ENCODE measurements at places on chromosomes 12 and 14.
A peak's percentile ranks its signal among the peaks of the same experiment; 100 is the strongest.

- DNase-seq: no peak
These were observed 218.0 kb downstream of the SYT1 start for GRCh38 chr12:79082595-79082994.

- no peak for DNase-seq
These were observed 23.6 kb downstream of the RASSF3 start for GRCh38 chr12:64633940-64634337.

DNA sequence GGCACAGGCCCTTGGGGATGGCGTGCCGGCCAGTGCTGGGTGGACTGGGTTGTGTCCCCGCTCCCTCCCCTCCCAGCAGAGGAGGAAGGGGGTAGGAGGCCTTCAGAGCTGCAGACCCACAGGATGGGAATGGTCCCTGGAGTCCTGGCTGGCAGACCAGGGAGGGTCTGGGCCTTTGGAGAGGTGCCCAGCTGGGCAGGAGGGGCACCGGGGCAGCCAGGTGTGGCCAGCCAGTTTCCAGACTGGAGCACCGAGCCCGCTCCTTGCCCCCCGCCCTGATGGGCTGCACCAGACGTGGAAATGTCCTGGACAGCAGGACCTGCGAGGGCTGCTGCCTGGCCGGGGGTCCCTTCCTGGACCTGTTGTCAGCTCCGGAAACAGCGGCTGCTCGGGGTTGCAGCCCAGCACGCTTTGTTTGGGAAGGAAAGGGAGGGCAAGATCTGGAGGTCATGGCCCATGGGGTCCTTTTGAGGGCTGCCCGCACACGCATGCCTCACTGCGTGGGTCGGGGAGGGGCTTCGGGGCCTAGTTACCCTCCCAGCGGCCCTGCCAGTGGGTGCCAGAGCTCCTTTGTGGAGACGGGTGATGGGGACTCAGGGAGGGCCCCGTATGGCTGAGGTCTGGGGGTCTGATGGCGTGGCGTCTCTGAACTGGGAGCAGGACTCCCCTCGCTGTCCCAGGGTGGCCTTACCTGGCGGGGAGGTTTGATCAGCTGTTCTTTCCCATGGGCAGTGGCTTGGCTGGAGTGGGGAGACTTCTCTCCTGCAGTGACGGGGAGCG is 9.1 kb downstream of the KIF26A start:
- no peak for DNase-seq

DNA sequence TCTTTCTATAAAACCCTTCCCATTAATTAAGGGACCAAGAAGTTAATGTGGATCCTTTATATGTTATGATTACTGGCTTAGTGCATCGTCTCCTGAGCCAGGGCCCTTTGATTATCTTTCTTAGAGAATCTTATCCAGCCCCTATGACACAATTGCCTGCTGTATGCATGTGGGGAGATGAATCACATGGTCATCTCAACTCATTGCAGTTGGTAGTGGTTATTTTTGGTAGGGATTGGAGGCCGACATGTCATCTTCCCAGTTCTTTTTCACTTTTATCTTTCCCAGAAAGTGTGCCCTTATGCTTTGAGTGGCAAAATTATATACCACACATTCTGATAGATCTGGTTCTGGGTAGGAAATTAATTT is 26.0 kb downstream of the ZNF664 start:
- DNase-seq: no peak

GRCh38 chr12:49223122-49223521 is 34.2 kb upstream of the TUBA1A start:
- DNase-seq: no peak

GRCh38 chr12:11555743-11556625 is 93.5 kb upstream of the ETV6 start:
- peak; percentile 20 for DNase-seq

DNA sequence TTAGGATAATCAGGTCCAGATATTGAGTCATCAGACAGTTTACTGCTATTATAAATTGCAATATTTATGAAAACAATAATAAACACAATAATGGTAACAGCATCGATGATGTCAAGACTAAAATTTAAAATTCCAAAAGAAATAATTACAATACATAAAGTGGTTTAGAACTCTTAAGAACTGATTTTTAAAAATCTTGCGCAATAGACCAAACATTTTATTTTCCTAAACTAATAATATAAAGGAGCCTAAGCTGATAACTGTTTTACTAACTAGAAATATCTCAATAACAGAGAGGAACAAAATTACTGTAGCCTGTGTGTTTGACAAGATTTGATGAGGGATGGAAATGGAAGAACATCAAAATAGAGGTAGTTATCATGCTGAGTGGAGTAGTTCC is 93.9 kb upstream of the TRHDE start:
- no peak for DNase-seq

DNA sequence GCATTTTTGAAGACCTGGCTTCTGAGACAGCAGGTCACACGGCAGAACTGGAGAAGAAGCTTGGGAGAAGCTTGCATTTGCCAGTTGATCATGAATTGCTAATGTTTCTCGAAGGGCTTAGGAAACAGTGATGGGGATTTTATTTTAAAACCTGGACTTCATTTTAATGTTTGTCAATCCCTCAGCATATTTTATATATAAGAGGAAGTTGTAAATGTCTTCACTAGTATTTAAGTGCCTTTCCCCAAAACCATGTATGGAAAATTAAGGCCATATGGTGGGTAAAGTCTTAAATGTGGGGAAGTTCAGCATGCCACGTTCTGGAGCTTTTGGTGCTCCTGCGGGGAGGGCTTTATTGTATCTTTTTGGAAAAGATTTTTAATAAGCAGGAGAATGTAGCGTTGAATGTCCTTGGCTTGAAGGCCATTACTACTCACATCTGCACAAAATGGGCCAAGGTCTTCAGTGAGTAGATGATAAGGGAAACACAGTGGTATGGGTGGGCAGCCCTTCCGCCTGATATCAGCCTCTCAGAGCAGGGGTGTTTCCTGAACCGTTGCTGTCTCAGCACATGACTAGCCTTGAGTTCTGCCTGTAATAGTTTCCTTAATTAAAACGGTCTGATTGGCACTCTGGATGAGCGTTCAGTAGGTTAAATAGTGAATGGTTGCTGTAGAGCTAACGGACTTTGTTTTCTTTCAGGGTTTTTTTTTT is 511.4 kb downstream of the PCNX1 start:
- no peak for DNase-seq

- DNase-seq: no peak
These were observed 772.4 kb upstream of the FBXO33 start for GRCh38 chr14:40204441-40205175.

- DNase-seq: no peak
These were observed 132.6 kb downstream of the NTS start for GRCh38 chr12:86006727-86007126.

GRCh38 chr14:72809063-72809462 is 84.8 kb downstream of the DPF3 start:
- DNase-seq: no peak

GRCh38 chr12:41122894-41123293 is 65.2 kb upstream of the PDZRN4 start:
- DNase-seq: no peak

DNA sequence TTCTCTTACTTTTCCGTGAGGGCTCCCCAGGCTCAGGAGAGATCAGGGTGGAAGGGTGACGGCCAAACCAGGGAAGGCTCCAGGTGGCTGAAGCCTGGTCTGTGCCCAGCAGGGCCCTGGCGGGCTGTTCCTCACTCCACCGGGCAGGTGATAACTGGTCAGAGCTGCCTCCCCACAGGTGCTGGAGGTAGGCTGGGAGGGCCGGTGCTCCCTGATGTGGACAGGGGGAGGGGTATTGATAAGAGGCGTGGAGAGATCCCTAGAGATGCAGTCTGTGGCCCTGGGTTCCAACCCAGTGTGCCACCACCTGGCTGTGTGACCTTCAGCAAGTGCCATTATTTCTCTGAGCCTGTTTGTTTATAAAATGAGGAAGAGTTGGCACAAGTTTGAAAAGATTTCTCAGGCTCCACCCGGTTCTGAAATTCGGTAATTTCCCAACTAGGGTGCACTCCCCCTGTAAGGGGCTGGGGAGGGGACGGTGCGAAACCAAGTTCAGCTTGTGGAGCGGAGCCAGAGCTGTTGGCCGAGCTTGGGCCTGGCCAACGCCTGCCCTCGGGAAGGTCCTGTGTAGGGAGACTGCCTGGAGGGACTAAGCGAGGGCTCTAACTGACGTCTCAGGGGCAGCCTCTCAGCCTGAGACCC is 1.0 kb upstream of the NR4A1 start:
- DNase-seq: peak; percentile 75

DNA sequence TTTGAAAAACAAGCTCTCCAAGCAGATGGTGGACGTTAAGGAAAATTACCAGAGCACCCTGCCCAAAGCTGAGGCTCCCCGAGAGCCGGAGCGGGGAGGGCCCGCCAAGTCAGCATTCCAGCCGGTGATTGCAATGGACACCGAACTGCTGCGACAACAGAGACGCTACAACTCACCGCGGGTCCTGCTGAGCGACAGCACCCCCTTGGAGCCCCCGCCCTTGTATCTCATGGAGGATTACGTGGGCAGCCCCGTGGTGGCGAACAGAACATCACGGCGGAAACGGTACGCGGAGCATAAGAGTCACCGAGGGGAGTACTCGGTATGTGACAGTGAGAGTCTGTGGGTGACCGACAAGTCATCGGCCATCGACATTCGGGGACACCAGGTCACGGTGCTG is 62.4 kb downstream of the NTF3 start:
- DNase-seq: no peak

GRCh38 chr12:47590771-47591360 is 115.0 kb downstream of the RPAP3 start:
- no peak for DNase-seq

DNA sequence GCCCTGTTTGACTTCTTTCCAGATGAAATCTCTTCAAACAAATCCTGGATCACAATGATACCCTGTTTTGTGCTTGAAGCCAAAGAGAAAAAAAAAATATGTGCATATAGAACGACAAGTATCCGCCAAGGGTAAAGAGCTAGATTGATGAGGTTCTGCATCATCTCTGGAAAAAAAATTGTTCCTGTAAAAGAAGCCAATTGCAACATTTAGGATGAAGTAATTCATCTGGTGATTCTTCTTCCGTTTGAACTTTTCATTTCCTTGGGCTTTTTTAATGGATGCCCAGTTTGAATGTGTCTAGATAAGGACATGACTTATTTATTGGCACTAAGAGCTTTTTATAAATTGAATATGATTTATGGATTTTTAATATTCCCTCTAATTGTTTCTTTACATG is 38.1 kb upstream of the NPAS3 start:
- DNase-seq: no peak

- no peak for DNase-seq
These were observed 32.8 kb downstream of the GIT2 start for GRCh38 chr12:109963330-109963729.

DNA sequence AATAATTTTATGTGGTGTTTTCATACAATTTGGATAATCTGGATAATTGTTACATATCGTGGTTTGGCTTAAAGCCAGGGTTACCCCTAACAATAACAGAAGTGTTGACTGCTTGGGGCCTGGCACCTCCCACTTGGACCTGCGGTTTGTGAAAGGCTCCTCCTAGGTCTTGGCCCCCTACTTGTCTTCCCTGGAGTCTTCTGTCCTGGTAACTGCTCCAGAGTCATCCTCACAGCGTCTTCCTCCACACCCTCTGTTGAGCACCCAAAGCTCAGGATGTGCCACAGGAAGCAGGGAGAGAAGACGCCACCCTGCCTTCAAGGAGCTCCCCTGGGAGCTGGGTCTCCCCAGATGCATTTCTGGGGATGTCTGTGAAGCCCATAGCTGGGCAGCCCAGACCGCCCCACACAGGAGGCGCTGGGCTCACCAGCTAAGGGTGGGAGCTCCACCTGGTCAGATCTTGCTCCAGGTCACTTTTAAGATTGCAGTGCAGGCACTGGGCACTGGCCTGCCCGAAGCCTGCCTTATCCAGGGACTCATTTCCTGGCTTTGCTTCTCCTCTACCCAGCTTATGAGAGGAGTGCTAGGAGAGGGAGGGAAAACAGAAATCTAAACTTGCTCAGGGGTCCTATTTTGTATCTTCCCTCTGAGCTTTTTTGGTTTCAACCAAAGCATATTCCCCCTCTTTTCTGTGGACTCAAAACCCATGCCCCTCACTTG is 98.2 kb downstream of the ZFP36L1 start:
- DNase-seq: no peak

GRCh38 chr12:86613311-86613710 is 357.1 kb upstream of the MGAT4C start:
- no peak for DNase-seq

DNA sequence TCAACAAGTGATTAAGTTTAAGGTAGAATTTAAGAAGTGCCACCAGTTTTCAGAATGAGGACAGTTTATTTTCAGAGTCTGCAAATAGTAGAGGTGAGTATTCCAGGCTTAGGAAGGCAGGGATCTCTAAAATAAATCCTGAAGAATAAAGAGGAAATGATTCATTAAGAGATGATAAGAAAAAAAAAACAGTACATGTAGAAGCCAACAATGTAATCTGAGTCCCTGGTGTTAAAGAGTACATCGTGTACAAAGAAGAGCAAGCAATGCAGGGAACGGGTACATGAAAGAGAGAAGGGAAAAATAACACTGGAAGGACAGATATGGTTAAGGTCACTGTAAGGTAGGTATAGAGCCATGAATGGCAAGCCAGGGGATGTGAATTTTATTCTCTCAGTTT is 95.2 kb upstream of the FOXG1 start:
- DNase-seq: no peak

GRCh38 chr14:35351897-35352273 is 52.7 kb downstream of the NFKBIA start:
- no peak for DNase-seq

DNA sequence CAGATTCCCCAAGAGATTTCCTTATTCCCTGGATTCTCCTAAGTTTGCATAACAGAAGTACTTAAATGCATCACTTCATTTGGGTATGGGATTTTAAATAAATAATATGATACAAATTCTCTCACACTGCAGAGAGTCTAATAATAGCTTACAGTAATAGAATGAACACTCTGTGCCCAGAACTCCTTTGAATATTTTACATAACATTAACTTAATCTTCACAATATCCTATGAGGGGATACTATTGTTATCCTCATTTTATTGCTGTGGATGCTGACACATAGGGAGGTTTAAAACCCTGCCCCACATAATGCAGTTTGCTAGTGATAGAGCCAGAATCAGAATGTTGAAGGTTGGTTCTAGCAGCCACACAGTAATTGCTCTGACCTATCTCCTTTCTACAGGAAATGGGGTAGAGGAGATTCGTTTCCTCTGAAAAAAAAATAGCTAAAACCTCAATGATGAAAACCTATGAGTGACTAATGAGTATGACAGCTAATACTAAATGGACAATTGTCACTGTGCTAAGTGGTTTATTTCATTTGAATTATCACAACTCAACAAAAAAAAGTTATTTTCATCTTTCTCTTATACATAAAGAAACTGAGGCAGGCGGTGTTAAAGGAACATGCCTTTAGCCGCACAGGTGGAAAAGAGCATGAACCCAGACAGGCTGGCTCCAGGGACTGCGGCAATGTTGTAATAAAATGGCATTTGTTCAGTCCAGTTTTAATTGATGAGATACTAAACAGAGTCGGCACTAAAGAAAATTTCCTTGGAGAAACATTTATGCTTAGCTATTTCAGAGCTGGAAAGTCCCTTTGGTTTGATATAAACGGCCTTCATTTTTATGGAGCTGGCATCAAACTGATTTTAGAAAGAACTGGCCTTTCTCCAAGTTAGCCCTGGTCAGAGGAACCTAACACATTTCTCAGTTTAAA is 880.9 kb downstream of the NRXN3 start:
- no peak for DNase-seq

Data from CD4-positive, alpha-beta T cell treated with Interleukin-21 for 1 hour (primary cell).